Renal cortical epithelial cell (primary cell): ENCODE measurements at places on chromosomes 4 and X. TPM values are rescaled to one million over a fixed set of nuclear protein-coding genes. Genes with fewer than 3 reads are reported as not detected.
A peak's percentile ranks its signal among the peaks of the same experiment; 100 is the strongest.

- DNase-seq, result peak; percentile 76
Measured at GRCh38 chr4:151675411-151675971, 85.3 kb downstream of the GATB start.

DNA sequence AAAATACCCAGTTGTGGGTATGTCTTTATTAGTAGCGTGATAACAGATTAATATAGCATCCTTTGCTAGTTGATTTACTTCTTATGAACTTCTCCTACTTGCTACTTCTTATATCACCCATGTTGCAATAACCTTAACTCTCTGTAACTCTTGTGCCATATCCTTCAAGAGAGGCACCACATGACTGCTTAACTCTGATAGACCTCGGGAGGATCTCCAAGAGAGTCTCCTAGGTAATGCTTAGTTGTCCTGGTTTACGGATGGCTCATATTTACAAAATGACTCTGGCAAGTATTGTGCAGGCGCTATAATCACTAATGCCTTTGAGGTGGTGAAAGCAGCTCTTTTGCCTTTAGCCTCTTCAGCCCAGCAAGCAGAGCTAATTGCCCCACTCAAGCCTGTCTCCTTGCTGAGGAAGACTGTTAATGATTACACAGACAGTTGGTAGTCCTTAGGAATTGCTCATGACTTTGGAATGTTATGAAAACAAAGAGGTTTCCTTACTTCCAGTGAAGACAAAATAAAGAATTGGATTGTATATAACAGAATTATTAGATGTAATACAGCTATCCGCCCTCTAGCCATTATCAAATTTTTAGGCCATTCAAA lies 1305.8 kb downstream of the PCDH7 start:
- DNase-seq, result peak; percentile 100

- DNase-seq, result no peak
Measured at GRCh38 chr4:76518241-76518640, 83.2 kb downstream of the SHROOM3 start.

The NXF2B gene
- not detected in 2 replicates for total RNA-seq

DNA sequence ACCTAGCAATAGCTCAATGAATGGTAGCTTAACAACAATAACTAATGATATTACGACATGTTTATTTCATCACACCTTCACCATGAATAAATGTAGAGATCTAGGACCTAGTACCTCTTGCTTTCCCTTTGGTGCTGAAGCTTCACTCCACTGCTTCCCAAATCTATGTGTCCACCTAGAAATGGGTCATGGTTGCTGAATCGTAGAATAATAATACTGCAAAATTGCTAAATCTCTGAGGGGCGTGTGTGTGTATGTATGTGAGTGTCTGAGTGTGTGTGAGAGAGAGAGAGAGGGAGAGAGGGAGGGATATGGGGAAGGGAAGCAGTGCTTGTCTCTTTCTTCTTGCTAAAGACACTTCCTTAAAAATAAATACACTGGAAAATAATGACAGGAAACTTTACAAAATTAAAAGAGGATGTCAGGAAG lies 109.3 kb upstream of the BMP2K start:
- peak; percentile 56 for DNase-seq

DNA sequence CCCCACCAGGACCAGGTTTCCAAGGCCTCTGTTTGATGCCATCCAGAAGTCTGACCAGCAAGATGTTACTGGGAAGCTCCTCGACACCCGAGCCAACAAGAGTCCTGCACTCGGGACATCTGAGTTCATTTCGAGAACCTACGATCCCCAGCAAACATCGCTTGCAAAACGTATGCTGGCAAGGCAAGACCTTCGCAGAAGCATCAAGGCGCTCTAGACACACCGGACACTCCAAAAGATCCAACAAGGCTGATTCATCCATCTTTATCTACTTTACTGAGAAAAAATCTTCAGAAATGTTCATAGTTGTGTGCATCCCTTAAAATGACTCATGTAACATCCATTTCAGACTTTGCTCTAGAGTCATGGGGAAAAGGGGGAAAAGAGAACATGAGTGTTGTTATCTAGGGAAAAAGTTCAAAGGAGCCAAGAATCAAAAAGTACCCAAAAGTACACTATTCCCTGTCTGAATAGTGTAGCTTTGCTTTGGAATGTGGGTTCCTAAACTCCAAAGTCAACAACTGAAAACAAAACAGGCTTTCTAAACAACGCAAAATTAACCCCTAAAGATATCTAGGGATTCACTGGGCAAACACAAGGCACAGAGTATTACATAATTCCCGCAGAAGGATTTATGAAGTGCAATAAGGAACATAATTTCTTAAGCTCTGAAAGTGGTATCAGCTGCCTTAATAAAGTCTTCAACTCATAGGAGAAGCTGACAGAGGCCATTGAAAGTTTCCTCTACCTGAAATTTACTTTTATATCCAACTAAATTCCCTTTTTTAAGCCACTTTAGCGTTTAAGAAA lies 1.6 kb downstream of the SH3RF1 start:
- DNase-seq, result peak; percentile 72

The TMPRSS11B gene
- total RNA-seq, result not detected in 2 replicates

GRCh38 chr4:184957446-184958115 lies 60.7 kb upstream of the HELT start:
- DNase-seq, result no peak

- DNase-seq, result no peak
Measured at GRCh38 chr4:102454268-102454667, 46.9 kb upstream of the NFKB1 start.

- no peak for DNase-seq
Measured at GRCh38 chrX:1416327-1416784, 24.4 kb upstream of the SLC25A6 start.

- no peak for DNase-seq
Measured at GRCh38 chr4:35464964-35465528, 779.3 kb downstream of the ARAP2 start.

DNA sequence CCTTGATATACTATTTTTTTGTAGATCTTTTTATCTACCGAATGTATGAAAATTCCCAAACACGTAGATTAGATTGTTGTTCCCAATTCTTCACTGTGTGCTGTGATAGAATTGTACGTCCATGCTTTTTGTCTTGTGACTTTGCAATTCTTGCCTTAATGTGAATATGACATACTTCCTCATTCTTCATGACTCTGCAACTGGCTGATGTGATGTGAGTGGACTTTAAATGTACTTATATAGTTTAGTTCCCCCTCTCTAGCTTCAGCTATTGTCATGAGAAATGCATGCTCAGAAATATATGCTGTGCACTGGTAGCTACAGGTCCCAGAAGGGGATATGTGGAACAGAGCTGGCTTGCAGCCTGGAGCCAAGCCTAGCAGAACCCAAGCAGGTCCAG lies 89.4 kb downstream of the FTHL17 start:
- DNase-seq, result no peak

- DNase-seq, result peak; percentile 94
Measured at GRCh38 chr4:150664935-150665334, 83.0 kb downstream of the MAB21L2 start.

DNA sequence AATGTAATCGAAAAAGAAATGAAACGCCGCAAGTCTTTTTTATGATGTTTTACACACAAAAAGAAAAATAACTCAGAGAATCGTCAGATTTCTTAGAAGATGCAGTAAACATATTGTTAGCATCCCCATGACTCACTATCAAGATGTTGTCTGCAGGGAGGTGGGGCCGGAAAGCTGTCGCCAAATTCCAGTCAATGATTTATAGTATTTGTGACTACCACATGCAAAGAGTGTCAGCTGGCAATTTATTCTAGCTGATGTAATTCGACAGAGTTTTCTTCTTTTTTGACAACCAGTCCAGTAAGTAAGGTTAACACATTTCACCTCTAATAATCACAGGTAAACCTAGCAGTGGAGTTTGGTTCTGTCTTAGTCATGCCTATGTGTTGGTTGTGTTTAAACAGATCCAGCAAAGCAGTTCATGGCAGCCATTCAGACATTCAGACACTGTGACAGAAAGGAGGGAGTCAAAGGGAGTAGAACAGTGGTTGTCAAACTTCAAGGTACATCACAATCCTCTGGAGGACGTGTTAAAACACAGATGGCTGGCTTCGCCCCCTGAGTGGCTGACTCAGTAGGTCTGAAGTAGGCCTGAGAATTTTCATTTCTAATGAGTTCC lies 19.8 kb upstream of the PPP1R2C start:
- DNase-seq, result peak; percentile 48

- no peak for DNase-seq
Measured at GRCh38 chrX:23907111-23907497, 634 bp downstream of the APOO start.

GRCh38 chr4:81622028-81622427 lies 150.3 kb upstream of the RASGEF1B start:
- no peak for DNase-seq

The RHOH gene
- total RNA-seq, result not detected in 2 replicates

- DNase-seq, result no peak
Measured at GRCh38 chr4:7781366-7781765, 158.3 kb downstream of the AFAP1 start.

The S100G gene
- not detected in 2 replicates for total RNA-seq

DNA sequence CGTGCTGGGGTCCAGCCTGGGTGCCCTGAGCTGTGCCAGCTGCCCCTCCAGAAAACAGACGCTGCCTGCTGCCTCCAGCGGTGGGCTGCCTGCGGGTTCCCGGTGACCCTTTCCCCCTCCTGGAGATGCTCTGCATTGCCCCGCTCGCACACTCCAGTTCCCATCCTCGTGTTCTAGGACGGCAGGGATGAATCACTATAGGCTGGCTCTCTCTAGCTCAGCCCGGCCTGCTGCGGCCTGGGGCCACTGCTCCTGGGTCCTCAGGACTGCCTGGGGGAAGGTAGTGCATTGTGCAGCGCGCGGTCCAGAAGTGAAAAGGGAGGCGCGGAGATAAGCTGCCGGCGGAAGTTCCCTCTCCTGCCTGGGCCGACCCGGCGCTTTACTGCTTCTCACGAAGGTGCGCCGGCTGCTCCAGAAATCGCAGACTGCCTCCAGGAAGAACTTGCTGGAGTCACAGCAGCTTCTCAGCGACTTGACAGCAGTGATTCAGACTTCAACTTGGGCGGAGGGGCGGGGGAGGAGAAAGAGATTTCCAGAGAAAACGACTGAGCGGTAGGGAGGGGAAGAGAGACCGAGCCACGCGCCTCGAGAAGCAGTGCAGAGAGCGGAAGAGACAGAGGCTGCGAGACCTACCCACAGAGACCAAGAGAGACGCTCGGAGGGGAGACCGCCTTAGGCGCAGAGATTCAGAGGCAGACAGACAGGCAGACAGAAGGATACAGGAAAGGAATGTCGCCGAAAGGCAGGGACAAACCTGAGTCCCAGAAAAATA lies 6.7 kb upstream of the MSX1 start:
- DNase-seq, result peak; percentile 31

DNA sequence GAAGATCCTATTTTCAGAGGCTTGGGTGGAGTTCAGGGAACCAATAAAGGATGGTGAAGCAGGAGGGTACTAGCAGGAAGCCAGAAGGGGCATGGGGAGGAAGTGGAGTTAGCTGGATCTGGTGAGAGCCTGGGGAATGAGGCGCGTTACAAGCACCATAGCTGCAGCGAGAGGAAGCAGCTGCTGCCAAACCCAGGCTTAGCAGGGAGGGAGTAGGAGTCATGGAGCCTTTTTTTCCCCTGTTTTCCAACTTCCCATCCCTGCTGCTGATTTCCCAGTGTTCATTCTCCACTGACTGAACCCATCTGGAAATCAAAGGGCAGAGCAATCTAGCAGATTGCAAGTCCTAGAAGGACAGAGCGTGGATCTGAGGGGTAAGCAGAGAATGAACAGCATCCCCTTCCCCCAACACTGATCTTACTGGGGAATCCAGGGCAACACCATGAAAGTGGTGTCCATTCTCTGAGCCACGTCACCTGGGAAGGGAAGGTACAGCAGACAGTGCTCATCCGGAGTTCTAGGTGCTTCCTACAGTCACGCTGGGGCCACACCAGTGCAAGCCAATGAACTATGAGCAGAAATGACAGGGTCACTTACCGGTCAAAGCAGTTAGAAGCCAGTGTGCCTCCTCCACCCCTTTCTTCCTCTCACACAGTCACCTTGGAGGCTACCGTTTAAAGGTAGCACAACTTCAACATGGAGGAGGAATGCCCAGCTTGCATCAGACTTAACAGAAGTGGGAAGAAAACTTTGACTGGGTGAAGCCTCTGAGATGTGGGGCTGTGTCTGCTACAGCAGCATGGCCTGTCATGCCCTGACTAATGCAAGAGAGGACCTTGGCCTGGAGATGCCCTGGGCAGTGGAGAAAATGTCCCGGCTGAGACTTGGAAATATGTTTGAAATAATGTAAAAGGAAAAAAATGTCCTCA lies 36.7 kb downstream of the SMIM20 start:
- no peak for DNase-seq

- DNase-seq, result peak; percentile 62
Measured at GRCh38 chr4:88286897-88287296, 2.5 kb upstream of the PPM1K start.

- no peak for DNase-seq
Measured at GRCh38 chrX:65635822-65636221, 31.6 kb upstream of the MSN start.

- DNase-seq, result peak; percentile 94
Measured at GRCh38 chr4:1192091-1192492, 19.7 kb upstream of the SPON2 start.

DNA sequence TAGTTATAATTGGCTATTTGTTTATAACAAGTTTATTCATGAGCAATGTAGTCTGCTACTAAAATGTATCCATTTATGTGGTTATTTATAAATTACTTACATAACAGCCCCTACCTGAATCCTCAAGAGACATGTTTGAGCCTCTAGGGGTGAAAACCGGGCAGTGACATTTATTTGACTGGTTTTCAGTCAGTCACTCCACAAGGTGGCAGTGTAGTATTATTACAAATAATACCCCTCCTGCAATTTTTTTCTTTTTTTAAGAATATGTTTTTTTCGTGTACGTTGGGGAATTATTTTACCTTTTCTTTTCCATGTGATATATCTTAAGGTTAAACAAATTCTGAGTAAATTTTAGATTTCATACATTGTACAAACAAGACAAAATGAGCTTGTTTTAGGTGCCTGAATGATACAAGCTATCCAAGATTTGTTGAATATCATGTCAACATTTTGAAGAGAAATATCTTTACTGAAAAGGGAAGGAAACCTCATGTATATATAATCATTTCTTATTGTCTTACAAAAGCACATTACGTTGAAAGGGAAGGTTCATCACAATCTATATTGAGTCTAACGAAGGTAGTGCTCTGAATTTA lies 598.7 kb upstream of the TECRL start:
- peak; percentile 29 for DNase-seq

The CCDC110 gene
- total RNA-seq, result 0.87 and 4.4 TPM in 2 replicates

DNA sequence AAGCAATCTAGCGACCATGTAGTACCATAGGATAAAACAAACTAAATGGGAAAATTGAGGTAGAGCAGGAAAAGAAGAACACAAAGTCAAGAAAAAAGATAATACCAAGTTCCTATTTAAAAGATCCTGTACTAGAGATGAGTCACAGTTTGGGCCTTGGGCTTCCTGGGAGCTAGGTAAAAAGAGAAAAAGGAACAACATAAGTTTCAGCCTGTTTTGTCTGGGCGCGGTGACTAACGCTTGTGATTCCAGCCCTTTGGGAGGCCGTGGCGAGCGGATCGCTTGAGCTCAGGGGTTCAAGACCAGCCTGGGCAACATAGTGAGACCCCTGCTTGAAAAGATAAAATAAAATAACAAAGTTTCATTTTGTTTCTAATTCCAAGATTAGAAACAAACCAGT lies 14.0 kb upstream of the TMEM156 start:
- peak; percentile 43 for DNase-seq

- DNase-seq, result peak; percentile 80
Measured at GRCh38 chrX:154074199-154074598, 23.3 kb downstream of the MECP2 start.
